ENCODE measurements at places on chromosomes 2 and 18.

DNA sequence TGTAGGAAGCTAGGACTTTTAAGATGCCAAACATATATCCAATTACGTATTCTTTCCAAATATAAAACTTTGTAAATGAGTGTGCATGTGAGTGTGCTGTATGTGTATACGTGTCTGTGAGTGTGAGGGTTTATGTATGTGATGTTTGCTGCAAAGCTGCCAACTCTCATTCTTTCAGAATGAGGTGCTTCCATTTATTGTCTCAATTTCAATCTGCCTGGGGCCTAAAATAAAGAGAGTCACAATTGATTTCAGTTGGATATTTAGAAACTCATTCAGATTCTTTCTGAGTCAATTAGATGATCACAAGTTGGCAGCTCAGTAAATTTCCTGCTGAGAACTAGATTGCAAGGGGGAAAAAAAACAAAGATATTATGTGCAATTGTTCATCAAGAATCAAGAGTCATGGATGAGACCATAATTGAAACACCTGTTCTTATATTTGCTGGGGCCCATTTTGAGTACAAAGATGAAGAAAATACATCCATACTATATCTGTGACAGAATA lies 621.2 kb upstream of the ACVR2A start:
- no peak for DNase-seq

GRCh38 chr18:32552421-32553030 lies 81.8 kb upstream of the GAREM1 start:
- peak; percentile 50 for DNase-seq

GRCh38 chr2:134134313-134134706 lies 119.6 kb upstream of the MGAT5 start:
- DNase-seq: no peak

DNA sequence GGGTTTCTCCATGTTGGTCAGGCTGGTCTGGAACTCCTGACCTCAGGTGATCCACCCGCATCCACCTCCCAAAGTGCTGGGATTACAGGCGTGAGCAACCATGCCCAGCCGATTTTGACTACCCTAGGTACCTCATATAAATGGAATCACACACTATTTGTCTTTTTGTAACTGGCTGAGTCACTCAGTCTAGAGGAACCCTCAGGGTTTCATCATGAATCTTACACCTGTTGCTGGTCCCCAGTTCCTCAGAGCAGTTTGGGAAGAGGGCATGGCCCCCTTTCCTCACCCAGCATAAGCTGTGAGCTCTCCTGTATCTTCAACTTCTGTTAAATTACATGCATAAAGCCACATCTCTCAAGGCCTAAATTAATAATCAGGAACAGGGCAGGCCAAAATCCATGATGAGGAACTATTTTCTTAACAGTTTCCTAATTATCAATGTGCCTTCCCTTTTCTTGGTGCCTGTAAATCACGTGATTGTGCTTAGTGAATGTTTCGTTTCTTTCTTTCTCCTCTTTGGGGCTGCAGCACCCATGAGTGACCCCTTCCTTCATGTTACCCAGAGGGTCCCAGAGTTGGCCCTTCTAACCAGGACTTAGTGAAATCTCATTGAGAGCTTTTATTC lies 20.9 kb downstream of the DYSF start:
- DNase-seq: no peak

DNA sequence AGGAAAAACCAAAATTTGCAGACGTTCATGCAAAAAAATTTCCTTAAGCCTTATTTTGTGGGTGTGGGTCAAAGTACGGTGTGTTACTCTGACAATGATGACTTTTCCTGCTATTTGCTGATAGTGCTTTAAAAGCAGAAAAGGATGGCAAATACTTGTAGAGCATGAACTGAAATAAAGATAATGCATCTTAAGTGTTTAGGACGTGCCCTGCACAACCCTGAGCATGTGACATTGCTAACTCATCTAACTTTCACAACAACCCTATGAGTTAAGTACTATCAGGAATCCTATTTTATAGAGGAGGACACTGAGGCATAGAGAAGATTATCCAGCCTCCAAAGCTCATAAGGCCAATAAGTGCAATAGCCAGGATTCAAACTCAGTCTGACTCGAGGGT lies 143.3 kb downstream of the RNF152 start:
- no peak for DNase-seq

- no peak for DNase-seq
Observed at GRCh38 chr2:31227711-31228125, 6.2 kb upstream of the EHD3 start.

- no peak for DNase-seq
Observed at GRCh38 chr2:171320208-171320621, 113.6 kb downstream of the METTL8 start.

- DNase-seq: no peak
Observed at GRCh38 chr2:200851398-200852248, 12.8 kb downstream of the CLK1 start.

- DNase-seq: no peak
Observed at GRCh38 chr2:20107776-20108175, 56.3 kb upstream of the LAPTM4A start.

DNA sequence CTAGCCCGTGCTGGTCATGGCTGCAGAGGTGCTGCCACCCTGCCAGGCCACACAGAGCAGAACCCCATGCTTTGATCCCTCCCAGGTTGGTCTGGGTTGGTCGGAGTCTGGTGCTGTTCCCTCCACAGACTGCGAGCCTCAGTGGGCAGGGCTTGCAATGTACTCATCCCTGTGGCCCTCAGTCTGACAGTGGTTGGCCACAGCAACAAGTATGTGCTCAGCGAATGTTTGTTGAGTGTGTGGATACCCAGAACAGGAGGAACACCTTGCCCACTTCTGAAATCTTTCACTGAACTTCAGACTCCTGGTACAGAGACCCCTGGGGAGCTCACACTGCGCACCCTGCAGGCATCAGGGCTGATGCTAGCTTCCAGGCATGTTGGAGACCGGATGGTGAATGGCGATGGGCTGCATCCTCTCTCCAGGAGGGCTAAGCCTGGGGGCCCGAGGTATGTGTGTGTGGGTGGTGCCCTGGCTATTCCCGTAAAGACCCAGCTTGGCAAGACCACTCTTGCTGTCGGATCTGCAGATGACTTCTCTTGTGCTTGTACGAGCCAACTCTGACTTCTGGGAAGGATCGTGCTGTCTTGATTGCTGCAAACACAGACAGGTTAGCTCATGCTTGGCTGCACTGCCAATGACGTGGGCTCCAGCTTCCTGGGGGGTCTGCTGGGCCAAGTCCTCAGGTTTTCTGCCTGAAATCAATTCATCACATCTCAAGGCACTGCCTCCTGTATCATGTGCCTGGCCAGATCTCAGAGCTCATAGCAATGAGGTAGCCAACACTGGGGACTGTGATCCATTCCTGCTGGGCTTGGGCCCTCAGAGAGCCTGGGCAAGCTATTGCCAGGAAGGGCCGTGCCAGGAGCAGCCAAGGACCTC lies 43.7 kb downstream of the RHOB start:
- DNase-seq: no peak

DNA sequence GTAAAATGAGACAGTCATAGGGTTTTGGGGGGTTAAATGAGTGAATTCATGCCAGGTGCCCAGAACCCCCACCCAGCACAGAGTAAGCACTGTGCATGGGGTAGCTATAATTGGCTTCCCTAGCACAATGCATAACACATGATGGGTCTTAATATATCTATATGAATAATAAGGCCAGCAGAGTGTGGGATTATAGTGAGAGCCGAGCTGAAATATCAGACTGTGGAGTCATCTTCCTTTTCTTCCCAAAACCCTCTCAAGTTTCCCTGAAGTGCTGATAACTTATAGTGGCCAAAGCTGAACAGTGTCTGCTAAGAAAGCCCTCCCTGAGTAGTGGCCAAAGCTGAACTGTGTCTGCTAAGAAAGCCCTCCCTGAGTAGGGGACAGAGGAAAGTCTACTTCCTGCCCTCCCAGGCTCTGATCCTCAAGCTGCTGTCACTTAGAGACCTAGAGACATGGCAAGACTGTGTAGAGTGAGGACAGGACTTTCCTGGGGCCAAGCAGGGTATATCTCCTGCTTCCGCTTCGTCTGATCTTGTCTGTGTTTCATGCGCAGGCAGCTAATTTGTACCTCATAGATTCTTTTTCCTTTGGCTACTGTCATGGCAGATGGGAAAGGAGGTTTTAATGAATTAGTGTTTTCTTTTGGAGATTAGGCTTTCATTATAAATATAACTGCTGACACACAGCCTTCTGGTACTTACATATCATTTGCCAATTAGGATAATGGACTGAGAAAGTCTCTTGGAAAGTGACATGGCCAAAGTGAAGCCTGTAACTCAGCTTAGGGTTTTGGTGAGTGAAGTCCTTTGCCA lies 94.9 kb downstream of the FHOD3 start:
- DNase-seq: no peak

DNA sequence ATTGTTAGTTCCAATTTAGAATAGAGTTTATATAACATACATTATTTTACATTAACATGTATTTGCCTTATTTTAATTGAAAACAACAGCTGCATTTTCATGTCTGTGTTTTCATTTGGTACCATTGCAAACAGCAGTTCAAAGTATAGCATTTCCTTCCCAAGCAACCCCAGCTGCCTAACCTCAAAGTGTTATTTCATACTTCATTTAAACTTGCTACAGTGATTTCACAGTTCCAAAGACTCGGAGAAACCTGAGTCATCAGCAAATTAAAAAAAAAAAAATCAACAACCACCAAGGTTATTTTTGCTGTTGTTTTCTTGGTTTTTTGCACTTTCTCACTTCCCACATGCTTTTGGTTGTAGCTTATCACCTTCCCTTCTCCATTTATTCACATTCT lies 236.5 kb upstream of the SPHKAP start:
- no peak for DNase-seq
